ENCODE measurements at places on chromosomes 5 and 9.

DNA sequence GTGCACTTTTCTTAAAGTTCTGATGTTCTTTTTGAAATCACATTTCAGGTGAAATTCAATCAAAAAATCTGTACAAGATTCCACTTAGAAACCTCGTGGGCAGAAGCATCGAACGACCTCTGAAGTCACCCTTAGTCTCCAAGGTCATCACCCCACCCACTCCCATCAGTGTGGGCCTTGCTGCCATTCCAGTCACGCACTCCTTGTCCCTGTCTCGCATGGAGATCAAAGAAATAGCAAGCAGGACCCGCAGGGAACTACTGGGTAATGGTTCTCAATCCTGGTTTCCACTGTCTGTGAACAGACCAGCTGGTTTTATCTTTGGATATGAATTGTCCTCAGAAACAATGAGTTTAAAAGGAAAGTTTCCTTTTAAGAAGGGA is 8.1 kb upstream of the SLC2A8 start:
- H3K4me1 ChIP-seq: peaks cover 20% of the 10 kb centered on the region
- H3K4me3 ChIP-seq: no peak overlapping the region
- H3K27ac ChIP-seq: peak overlapping the region; percentile 57

DNA sequence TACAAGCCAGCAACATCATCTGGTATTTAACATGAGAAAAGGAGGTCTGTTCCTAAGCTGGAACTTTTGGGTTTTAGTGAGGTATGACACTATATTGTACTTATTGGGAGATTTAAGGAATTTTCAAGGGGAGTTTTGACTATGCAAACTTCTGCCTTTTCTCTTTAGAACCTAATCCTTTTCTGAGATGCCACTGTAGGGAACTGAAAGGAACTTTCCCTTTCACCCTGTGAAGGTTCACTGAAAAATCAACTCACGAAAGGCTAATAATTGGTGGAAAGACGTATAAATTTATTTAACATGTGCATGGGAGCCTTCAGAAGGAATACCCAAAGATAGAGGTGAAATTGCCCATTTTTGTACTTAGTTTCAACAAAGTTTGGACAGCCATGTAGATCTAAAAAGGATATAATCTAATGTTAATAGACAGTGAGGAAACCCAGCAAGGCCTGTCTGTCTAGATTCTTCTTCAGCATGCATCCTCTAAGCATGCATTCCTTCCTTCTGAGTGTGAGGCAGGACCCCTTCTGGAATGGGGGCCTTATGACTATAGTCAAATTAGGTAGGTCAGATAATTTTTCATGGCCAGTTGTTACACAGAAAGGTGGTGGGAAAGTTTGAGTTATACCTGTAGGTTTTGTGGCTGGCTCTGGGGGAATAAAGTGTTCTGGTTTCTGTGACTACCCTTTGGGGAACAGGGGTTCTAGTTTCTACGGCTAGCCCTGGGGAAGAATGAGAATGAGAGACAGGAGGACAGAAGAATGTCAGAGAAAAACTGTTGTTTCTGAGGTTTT is 200.3 kb downstream of the C9orf152 start:
- no peak for DNase-seq
- H3K27me3 ChIP-seq: no peaks in the 10 kb centered on the region
- H3K4me1 ChIP-seq: no peaks in the 10 kb centered on the region
- H3K4me3 ChIP-seq: no peak overlapping the region
- no peak overlapping the region for H3K27ac ChIP-seq

DNA sequence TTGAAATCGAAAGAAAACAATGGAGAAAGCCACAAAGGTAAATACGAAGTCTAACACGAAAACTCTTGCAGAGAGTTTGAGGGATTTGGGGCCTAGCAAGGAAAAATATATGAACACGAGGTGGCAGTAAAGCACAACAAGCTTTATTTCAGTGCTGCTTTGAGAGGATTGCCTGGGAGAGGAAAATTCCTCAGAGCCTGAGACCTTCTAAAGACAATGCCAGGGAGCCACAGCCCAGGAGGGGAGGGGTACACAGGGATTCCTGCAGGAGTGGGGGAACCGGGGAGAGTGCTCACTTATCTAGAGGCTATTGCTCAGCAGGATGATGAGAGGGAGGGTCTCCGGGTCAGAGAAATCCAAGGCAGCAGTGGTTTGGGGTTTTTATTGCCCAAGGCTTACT is 134.9 kb upstream of the ADCY2 start:
- peak; percentile 16 for DNase-seq
- no peak overlapping the region for H3K4me3 ChIP-seq
- no peak overlapping the region for H3K27ac ChIP-seq
- no peaks in the 10 kb centered on the region for H3K27me3 ChIP-seq
- no peaks in the 10 kb centered on the region for H3K36me3 ChIP-seq

- no peak overlapping the region for H3K4me3 ChIP-seq
- no peaks in the 10 kb centered on the region for H3K27me3 ChIP-seq
- H3K36me3 ChIP-seq: no peaks in the 10 kb centered on the region
Observed at GRCh38 chr9:81112627-81113452, 576.5 kb downstream of the TLE1 start.

- peaks cover 9% of the 10 kb centered on the region for H3K4me1 ChIP-seq
- H3K4me3 ChIP-seq: no peak overlapping the region
- H3K27me3 ChIP-seq: no peaks in the 10 kb centered on the region
- no peak for DNase-seq
Observed at GRCh38 chr9:110033869-110034268, 174.1 kb downstream of the C9orf152 start.

All from mesenchymal stem cell (in vitro differentiated cells and primary cell).